Stimulated activated CD4-positive, alpha-beta T cell treated with anti-CD3 and anti-CD28 coated beads, TNF-alpha, amount 100 ng/mL, for 24 hours (primary cell): ENCODE measurements at places on chromosomes 12 and 14.
A peak's percentile ranks its signal among the peaks of the same experiment; 100 is the strongest.

DNA sequence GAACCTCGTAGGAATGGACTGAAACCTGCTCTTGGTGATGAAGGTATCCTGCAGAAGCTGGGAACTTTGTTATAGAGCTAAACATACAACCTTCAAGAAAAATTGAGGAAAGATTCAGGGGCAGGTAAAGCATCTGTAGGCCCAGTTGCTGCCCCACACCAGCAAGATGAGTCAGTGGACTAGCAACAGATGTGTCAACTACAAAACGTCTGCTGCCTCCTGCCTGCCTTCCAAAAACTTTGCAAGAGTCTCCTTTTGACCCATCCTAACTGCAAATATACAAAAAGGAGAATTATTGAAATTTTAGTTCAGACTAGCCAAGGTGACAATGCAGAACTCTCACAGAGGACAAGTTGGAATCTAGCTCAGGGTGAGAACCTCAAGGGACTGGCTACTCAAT, 60.9 kb upstream of the TMTC1 start:
- DNase-seq = no peak

DNA sequence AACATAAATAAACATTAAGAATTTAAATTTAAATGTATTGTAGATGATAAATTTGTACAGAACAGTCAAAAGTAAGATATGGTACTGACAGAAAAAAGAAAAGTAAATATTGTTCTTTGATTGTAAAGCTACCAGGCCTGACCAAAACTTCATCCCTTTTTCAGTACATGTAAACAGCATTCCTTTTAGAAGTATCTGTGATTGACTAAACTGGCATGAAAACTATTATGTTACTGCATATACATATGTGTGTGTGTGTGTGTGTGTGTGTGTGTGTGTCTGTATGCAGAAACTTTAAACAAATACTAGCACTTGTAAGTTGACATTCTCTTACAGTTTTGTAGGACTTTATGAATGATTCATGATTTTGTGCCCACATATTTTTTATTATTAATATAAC, 270.9 kb downstream of the C12orf50 start:
- DNase-seq = no peak

DNA sequence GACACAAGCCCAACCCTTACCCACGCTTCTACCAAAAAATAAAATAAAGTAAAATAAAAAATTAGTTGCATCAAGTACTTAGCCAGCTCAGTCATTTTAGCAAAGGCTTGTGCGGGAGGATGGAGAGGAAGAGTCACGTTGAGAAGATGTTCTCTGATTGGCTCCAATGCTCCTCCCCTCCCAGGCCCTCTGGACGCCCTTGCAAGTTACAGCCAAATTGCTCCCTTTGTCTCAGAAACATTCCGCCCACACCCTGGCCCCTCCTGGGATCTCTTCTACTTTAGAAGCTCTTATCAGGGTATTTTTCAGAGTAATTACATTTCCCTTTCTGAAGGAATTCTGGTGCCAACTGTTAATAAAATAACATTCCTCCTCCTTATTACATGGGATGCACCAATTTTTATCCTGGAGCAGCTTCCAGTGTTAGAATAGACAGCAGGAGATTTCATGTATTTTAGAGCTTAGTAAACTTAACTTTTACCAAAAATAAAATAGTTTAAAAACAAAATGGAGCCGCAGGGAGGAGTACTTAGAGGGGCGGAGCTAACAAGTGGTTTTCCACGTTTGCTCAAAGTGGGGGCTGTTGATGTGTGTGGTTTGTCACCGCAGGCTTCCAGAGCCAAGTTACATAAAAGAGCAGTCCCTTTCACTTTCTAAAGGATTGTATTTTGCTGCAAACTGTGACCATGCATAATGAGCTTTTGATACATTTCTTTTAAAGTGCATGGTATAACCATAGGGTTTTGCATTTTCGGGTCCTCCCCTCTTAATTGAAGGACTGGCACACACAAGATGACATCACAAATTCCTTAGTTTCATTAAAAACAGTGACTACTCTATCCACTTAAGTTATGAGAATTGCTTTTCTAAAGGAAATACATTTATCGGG, 71.7 kb upstream of the RAP1B start:
- DNase-seq = peak; percentile 11

GRCh38 chr14:91021991-91022621, 38.3 kb downstream of the RPS6KA5 start:
- DNase-seq = no peak

DNA sequence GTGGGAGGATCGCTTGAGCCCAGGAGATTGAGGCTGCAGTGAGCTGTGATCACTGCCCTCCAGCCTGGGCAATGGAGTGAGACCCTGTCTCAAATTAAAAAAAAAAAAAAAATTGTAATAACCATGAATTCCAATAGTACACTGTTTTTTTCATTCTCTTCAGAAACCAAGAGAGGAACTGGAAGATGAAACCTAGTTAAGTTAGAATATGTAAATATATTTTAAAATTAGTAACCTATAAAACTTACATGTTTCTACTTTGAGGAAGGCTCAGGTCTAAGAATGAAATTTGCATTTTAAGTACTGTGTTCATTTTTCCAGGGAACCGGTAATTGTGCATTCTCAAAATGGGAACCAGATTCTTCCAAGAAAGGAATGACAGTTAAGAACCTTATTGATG, 18.8 kb downstream of the KNTC1 start:
- no peak for DNase-seq

DNA sequence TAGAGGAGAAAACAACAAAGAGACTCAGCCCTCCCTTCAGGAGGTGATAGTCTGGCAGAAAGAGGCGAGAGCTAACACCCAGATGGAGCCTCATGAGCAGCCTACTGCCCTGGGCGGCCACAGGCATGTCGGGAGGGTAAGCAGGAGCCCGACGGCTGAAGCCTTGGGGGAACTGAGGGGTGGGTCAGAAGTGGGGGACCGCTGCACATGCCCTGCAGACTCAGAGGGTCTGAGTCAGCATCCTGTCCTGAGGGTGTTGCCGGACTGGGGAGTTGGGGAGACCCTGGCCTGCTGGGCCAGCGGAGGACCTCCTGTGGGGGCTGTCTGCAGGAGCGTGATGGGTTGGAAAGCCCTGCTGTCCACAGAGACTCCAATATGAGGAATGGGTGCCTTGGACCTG, 15.9 kb upstream of the INF2 start:
- DNase-seq = no peak

GRCh38 chr12:29750131-29750927, 33.4 kb downstream of the TMTC1 start:
- no peak for DNase-seq

DNA sequence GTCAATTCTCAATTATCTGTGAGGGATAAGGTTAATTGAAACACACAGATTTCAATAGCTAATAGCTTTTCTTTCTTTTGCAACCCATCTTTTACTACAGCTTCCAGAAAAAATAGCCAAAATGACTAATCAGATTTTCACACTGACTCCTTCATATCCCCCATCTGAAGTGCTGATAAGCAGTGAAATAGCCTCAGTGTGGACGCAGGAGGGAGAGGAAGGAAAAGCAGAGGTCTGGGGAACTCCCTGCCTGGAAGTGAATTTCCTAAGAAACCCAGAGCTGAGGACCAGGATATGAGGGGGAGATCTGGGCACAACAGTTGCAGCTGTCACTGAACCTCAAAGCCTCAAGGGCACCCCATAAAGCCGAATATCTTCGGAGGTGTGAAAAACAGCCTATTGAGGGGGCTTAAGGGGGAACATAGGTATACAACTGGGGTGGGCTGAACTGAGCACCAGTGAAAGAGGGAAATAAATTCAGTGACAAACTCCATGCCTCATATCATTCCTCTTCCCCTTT, 60.9 kb downstream of the EMP1 start:
- DNase-seq = no peak

GRCh38 chr14:44170101-44170500, 337.0 kb downstream of the FSCB start:
- no peak for DNase-seq

DNA sequence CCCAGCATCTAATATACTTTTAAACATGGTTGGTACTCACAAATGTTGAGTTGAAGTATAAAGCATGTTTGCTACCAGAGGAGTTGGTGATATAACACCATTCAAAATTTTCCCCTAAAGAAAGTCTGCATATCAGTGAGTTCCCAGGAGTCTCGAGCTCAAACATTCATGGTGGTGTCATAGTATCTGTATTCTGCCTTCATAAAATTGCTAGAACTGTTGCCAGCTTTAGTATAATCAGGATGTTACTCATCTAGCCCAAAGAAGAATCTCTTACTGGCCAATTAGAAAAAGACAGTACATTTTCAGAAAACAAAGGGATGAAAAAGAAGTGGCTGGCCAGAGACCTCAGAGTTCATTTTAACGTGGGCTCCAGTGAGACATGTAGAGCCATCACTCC, 374.7 kb downstream of the KCNH5 start:
- DNase-seq = no peak

- DNase-seq = no peak
These were observed 143.1 kb upstream of the SLC16A7 start for GRCh38 chr12:59452746-59453145.

GRCh38 chr14:22387776-22388241, 201.2 kb downstream of the DAD1 start:
- no peak for DNase-seq

- no peak for DNase-seq
These were observed 4.2 kb downstream of the SPRYD3 start for GRCh38 chr12:53074999-53075370.

- no peak for DNase-seq
These were observed 432.2 kb upstream of the ATXN7L3B start for GRCh38 chr12:74105434-74105833.

DNA sequence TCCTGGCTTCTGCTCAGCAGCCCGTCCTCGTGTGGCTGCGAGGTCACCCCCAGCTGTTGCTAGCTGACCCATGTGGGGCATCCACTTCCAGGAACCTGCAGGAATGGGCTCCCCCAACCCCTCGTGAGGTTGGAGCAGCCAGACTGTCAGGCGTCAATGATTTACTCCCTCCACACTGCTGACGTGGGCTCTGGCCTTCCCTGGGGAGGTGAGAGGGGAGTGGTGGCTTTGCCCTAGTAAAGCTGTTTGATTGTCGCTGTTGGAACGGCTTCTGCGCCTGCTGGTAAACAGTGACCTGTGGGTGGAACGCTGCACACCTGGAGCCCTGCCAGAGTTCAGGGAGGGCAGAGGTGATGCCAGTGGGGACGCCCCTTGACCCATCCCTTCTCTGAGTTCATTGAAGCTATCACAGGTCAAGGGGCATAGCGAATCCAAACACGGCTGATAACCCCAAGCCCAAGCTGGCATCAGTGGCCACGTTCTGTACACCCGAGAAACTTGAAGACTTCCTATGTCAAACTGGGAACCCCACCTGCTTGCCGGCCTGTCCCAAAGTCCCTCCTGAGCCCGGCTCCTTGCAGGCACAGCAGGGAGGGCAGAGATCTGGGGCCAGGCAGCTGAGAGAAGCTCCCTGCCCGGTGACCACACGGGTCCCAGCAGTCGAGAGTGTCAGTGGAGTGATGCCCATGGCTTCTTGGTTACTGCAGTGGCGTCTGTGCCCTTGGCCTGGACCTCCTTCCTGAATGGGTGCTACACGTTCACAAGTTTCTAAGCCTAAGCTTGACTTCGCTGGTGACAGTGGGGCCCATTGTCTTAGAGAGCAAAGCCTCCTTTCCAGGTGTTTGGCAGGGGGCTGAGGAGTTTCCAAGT, 2.7 kb downstream of the ASPG start:
- DNase-seq = no peak

DNA sequence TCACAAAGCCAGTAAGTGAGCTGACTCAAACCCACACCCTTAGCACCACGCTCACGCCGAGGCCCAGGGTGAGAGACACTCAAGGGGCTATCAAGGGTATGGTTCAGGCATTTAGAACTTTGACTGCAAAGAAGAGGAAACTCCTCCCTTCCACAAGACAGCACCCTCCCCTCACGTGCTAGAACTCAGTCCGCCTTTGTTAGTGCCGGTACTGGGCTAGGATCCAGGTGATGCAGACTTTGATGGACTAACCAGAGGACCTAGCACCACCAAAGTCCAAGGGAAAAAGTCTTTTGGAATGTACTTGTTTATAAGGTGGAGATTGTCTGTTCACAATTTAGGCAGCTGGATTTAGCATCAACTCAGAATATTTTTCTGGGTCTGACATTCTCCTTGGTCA, 33.7 kb downstream of the VWF start:
- no peak for DNase-seq

DNA sequence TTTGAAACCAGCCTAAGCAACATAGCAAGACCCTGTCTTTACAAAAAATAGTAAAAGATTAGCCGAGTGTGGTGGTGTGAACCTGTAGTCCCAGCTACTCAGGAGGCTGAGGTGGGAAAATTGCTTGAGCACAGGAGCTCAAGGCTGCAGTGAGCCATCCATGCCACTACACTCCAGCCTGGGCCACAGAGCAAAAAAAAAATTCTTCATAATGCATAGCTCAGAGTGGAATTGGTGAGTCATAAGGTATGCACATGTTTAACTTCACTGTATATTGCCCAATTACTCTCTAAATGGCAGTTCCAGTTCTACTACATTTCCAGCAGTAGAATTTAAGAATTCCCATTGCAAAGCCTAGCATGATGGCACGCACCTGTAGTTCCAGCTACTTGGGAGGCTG, 26.8 kb upstream of the CLIP1 start:
- DNase-seq = no peak

DNA sequence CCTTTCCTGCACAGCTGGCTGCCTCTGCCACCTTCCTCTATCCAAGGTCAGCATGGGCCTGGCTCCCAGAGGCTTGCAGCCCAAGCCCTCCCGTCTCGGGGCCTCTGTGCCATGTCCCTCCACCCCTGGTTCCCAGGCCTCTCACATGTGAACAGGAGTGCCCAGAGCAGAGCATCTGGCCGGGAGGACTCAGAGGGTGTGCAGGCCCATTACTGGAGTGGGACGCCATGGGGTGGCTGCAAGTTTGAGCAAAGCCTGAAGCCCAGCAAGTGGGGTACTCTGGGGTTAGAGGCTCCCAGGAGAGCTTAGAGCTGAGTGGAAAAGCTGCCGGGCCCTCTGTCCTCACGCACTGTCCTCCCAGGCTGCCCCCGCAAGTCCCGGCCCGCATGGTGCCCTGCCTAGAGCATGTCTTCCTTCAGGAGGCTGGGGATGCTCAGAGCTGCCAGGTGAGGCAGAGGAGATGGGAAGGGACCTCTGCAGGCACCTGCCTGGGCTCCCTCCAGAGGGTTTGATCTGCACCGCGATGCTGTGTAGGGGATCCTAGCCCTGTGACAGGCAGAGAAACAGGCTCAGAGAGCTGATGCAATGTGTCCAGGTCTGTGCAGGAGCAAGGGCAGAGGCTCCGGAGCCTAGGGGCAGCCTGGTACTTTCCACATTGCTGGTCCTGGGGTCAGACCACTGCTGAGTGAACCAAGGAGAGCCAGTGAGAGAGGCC, 39.8 kb downstream of the DIO3 start:
- no peak for DNase-seq
